ENCODE measurements at places on chromosomes 3 and 15.

DNA sequence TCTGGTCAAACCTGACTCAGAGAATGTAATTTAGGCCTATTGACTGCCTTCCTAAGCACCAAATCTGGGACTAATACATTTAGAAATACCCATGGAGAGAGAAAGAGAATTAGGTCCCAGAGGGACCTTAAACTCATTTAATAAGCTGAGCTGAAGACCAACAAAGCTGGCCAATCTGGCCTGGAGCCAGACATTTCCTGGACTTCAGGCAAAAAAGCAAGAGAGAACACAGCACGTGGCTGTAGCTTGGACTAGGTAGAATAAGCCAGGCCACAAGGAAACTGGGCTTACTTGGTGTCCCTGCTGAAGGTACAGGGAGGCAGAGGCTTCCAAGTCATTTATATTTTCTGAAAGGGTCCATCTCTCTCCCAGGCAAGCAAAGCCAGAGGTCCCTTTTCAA lies 88.1 kb downstream of the RTP4 start:
- DNase-seq = peak; percentile 56

- DNase-seq = no peak
Measured at GRCh38 chr15:76239786-76240185, 71.5 kb downstream of the ETFA start.

DNA sequence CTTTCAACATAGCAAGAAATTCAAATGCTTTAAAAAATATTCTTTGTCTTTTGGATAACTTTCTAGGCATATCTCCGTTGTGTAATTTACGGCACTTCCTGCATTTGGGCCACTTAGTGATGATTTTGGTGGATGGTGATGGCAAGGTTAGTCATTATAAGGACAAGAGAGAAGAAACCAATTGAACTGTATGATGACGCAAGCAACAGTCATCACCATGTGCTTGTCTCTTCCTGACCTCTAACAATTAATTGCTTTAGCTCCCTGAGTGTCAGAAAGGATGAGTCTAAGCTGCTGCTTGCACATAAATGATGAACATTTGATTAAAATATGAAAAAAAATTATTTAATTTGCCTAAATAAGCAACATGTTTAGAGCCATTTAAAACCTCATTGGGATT lies 11.3 kb upstream of the P2RY12 start:
- no peak for DNase-seq

DNA sequence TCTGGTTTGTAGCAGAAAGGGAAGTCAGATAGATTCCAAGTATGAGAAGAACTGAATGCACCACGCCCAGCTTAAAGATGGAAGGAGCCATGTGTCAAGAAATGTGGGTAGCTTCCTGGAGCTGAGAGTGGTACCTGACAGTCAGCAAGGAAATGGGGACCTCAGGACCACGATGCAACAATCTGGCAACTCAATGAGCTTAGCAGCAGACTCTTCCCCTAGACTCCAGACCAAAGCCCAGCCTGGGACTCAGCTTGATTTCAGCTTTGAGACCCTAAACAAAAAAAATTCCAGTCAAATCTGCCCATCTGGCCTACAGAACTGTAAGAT lies 24.4 kb downstream of the MIX23 start:
- no peak for DNase-seq

DNA sequence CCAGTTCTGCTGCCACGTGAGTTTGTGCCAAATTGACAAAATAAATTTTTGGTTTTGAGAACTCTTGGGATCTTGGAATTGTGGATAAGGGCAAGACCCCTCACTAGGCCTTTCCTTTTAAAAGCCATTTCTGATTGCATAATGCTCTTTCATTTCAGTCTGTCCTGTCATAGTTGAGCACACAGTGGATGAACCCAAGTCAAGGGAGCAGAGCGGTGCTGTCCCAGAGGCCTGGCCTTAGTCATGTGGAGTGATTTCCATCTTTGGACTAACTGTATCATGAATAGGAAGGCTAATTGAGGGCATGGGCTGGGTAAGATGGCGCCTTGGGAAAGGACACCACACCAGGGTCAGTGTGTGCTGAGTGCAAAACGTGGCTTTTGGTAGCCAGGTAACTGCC lies 304.0 kb downstream of the UACA start:
- no peak for DNase-seq

DNA sequence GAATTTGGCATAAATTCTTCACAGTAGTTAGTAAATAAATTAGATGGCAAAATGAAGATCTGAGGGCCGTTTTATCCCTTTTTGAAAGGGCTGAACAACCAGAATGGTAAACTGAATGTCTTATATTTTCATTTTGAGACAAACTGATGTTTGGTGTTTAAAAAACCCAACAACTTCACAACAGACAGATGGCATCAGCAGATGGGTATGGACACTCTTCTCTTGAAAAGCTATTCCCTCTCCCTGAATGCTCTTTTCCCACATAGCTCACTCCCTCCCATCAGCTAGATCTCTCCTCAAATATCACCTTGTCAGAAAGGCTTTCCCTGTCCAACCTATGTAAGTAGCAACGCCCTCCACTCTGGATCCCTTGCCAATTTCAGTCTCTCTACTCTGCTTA lies 33.3 kb downstream of the EMC4 start:
- no peak for DNase-seq

DNA sequence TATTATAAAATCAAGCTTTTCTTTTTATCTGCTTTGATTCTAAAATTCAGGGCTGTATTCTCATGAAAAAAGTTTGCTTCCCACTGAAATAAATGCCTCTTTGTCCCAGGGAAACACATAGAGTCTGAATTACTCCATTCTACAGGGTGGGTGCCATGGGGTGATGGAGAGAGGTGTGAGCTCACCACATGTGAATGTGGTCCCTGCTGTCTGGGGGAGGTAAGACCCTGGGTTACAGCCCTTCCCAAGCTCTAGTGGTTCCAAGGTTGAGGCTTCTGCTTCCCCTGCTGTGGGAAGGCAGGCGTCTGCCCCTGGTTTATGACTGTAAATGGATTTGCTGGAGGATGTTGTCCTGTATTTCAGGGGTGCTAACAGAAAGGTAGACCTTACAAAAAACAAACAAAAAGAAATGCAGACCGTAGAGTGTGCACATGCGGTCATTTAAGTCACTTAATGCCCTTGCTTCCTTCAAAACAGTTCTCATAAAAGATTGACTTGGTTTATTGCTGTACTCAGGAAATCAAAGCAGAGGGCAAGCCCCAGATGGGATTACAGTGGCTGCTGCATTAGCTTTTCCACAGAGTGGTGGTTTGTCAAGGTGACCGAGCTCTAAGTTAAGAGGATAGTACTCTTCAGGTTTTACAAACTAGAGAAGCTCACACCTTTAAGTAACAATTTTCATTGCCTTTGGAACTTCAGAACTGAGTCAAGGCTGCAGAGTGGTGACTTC lies 49.2 kb downstream of the CTDSPL start:
- no peak for DNase-seq

GRCh38 chr3:157671656-157672055 lies 168.4 kb upstream of the VEPH1 start:
- DNase-seq = no peak

Data from heart left ventricle (tissue), 16 donors.